ENCODE measurements at places on chromosomes 4 and X.
A peak's percentile ranks its signal among the peaks of the same experiment; 100 is the strongest.

- DNase-seq = no peak
Measured at GRCh38 chrX:51931566-51932150, 38.2 kb downstream of the MAGED1 start.

DNA sequence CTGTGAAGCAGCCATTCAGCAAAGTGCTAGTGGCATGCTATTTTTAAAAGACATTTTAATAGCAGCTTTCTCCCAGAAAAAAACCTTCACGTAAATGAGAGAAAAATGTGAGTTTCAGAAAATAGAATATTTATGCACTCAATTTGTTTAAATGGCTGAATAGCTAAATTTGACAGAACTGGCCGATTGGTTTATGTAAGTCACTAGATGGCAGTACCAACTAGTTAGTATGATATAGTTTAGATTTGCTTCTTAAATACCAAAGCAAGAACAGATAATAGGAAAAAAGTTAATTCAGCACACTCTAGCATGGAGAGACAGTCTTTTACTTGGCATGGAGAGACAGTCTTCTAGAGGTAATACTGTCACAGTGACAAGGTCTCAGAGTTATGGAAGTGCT is 250.1 kb downstream of the SNCA start:
- no peak for DNase-seq

- DNase-seq = no peak
Measured at GRCh38 chr4:147325571-147325981, 155.3 kb upstream of the EDNRA start.

- DNase-seq = no peak
Measured at GRCh38 chr4:74109116-74109869, 10.3 kb upstream of the CXCL2 start.

DNA sequence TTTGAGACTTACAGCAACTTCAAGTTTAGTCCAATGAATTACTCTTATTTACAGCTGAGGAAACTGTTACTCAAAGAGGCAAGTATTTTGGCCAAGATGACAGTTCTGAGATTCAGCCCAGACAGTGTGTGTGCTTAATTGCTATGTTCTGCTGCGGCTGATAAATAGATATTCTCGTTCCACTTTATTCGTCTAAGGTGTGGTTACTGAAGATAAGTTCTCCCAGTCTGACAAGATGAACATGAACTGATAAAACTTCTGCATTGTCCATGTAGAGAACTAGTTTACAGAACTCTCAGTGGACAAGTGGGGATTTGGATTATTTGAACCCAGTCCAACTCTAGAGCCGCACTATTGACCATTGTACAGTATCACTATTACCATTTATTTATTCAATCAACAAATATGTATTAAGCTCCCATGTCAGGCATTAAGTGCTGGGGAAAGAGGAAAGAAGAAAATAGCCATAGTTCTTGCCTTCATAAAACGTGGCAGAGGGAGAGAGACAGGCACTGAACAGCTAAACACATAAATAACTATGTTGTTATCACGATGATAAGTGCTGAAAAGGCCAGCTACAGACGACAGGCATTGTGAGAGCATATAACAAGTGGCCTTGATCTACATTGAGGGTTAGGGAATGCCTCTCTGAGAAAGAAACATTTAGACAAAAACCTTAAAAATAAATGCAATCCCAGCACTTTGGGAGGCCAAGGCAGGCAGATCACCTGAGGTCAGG is 4.0 kb upstream of the DHX15 start:
- no peak for DNase-seq

- no peak for DNase-seq
Measured at GRCh38 chr4:33482773-33483172, 2761.5 kb downstream of the ARAP2 start.

DNA sequence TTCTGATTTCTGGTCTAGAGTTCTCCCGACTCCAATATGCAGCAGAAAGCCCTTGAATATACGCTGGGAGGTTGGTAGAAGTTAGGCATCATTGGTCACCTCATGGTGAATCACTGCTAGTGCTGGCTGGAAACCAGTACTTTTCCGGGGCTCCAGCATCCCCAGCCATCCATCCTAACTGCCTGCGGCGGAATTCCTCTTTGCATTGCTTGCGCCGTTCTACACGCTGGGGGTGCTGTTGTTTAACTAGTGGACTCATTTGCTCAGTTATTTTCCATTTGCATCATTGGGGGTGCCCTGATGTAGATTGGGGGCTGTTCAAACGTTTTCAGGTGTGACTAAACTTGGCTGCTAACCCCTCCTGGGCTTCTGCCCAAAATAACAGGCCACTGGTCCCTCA is 23.3 kb upstream of the GPR50 start:
- no peak for DNase-seq

DNA sequence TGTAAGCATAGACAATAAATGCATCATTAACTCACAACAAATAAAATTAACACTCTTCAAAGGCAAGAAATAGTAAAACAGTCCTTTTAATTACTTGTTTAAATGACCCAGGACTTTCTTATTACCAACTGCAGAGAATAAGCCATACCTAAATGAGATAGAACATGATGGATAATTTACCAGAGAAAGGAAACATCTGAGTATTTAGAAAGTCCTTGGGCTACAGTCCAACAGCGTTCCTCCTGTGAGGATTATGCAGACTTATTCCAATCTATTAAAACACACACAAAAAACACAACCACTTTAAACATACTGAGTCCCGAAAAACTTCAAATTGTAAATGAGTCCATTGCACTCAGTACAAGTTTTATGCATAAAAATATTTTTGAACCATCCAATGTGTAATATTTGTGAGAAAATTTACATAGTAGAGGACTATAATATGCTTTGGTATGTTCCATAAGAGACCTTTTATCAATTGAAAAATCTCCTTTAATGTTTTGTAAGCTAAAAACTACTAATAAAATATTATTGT is 129.2 kb downstream of the NR3C2 start:
- DNase-seq = no peak

DNA sequence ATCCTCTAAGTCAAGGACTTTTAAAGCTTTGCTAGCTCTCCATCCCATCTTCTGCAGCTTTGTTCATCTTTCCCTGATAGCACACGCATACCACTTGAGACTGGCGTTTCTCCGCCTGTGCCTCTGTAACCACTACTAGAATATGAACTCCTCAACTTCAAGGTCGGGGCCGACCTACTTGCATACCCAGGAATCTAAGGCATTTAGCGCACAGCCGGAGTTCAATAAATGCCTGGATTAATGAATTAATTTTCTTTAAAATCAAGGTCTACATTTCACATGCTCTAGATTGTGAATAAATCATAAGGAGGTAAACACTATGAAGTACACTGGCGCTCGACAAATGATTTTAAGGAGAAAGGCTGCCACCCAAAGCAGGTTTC is 89.3 kb downstream of the HNRNPD start:
- DNase-seq = no peak

DNA sequence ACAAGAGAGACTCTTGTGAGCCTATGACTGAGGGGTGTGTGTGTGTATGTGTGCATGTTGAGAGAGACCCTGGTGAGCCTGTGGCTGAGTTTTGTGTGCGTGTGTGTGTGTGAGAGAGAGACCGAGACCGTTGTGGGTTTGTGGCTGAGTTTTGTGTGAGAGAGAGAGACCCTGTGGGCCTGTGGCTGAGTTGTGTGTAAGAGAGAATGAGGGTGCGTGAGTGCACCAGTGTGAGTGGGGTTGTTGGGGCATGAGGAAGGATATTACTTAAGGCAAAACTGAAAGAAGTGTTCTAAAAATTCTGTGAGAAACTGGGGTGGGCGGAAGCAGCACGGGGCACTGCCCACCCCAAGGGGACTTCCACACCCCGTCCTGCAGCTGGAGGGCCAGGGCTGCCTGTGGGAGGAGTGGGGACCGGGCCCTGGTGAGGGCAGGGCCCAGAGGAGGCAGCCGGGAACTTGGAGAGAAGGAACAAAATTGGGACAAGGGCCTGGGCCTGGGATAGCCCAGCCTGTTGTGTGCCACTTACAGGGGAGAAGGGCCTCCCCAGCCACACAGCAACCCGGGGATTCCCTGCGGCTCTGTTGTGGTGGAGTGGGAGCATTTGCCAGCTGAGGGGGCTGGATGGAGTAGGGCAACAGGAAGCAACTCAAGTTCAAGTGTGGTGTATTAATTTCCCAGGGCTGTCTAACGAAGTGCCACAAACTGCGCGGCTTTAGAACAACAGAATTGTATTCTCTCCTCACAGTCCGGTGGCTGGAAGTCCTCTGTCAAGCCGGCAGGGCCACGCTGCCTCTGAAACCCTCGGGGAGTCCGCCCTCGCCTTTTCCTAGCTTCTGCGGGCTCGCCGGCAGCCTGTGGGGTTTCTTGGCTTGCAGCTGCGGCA is 22.1 kb downstream of the TMEM131L start:
- peak; percentile 71 for DNase-seq

- DNase-seq = no peak
Measured at GRCh38 chr4:83329521-83330110, 5.0 kb downstream of the HPSE start.

DNA sequence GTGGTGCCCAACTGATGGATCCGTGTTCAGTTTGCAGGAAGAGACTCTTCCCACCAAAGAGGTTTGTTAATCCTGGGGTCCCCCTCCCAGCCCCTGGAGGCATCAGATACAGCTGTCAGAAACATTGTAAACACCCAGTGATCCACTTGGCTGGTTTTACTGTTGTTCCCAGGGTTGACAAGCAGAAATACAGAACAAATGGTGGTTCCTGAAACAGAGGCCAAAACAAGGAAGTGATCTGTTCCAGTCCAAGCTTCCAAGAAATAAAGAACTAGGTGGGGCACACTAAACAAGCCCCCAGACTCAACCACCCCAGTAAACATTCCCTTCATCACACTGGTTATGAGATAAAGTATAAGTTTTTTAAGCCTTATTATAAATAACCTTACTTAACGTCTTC is 1.4 kb downstream of the TMLHE start:
- no peak for DNase-seq

- no peak for DNase-seq
Measured at GRCh38 chrX:22135171-22135711, 103.1 kb downstream of the PHEX start.

- DNase-seq = no peak
Measured at GRCh38 chr4:87165892-87166291, 54.5 kb downstream of the KLHL8 start.

- no peak for DNase-seq
Measured at GRCh38 chr4:176800891-176801534, 8.3 kb upstream of the VEGFC start.

DNA sequence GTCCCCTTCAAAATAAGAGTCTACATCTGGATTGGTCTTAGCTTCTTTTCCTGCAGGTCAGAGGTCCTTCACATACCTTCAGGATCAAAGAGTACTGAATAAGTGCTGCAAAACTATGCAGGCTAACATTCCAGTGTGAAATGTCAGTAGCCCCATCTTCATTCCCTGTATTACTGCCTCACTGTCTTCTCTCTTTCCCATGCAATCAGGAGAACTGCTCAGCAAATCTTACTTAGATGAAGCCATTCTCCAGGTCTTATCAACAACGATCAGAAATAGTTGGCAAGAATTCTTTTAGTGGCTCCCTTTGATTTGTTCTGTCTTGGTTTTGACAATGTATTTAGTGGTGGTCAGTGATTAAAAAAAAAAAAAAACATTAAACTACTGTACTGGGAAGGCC is 26.0 kb upstream of the IQCM start:
- no peak for DNase-seq

DNA sequence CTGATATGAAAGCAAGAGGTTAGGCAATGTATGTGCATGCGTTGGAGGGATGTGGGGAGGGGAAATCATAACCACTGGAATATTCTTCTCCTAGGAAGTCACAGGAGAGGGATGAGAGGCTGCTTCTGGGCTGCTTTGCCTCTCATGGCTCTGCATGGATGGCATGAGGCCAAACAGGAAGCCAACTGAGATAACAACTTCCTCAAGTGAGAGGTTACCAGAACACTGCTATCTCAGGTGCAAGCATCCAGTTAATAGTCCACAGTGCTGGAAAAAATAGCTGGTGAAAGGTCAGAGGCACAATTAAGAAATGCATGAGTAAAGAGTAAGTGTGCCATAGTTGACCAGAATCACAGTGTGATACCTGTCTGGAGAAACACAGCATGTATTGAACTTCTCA is 113.3 kb downstream of the ELOVL6 start:
- no peak for DNase-seq

GRCh38 chr4:109113521-109113920 is 188.9 kb downstream of the COL25A1 start:
- DNase-seq = no peak

GRCh38 chrX:84467898-84468297 is 34.4 kb downstream of the HDX start:
- DNase-seq = no peak

DNA sequence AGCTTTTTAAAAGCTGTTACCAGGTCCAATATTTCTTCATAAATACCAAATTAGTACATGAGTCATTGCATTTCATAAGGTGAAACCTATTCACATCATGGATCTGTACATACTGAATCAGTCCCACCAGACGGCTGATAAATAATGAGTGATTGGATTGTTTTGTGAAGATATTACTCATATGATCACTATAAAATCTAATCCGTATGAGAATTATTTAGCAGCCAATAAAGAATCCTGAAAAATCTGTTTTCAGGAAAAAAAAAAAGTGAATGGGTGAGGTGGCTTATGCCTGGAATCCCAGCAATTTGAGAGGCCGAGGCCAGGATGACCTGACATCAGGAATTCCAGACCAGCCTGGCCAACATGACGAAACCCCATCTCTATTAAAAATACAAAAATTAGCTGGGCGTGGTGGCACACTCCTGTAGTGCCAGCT is 438.1 kb downstream of the INPP4B start:
- no peak for DNase-seq
